ENCODE measurements at places on chromosomes 5 and 9.

- DNase-seq, result no peak
Observed at GRCh38 chr9:135328485-135329417, 150.8 kb upstream of the PPP1R26 start.

DNA sequence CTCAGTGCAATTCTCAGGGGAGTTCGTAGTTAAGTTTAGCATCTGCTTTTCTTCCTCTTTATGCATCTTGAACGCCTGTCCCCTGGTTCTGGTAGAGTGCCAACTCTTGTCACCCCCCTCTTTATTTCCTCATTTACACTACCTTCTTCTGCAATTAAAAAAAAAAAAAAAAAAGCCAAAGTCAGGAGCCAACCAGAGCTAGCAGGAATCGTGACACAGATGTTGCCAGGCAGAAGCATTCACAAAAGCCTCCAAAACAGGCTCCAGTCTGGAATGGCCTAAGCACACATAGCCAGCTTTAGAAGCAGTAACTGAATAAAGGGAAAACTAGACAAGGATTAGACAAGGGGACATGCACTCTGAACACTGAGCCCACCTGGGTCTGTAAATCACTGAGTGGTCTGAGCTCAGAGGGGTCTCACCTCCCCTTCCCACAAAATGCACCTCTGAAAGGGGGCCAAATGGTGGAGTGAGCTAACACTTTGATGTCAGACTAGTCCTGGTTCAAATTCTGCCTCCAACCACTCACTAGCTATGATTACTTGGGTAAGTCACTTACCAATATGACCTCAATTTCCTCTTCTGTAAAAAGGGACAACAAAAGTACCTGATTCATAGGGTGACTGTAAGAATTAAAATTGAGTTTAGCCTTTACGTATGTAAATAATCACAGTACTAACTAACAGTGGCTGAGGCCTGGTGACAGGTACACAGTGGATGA lies 2.0 kb downstream of the CD74 start:
- DNase-seq, result peak; percentile 85

DNA sequence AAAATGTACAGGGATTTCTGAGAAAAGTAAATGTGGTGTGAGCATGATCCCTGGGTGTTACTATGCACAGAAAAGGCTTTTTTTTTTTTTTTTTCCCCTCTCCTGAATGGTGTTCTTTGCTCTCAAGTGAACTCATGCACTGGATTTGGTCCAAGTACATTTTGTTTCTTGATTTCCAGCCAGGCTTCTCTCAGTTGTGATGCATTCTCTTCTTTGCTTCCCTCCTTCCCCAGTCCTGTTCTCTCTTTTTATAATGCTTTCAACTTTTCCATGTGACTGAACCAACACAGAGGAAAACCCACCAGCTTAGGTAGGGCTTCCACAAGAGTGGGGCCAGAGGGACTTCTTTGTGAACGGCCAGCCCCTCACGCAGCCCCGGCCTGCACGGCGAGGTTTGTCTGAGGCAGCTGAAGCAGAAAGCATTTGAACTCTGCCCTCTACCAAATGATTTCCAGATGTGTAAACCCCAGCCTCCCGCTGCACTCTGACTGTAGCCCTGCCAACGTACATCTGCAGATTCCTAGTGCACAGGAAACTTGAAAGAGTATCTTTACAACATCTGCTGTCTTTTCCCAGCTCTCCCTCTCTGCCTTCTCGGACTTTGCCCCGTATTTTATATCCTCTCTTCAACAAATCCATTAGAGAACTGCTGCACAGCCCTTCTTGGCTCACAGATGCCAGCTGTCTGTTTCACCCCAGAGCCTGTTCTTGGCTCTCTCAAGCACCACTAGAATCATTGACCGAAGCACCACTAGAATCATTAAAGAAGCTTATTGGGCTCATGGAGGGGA lies 71.8 kb upstream of the CD180 start:
- no peak for DNase-seq

- peak; percentile 50 for DNase-seq
Observed at GRCh38 chr5:135829681-135830383, 4.6 kb upstream of the SLC25A48 start.

GRCh38 chr5:138092301-138092700 lies 8.5 kb downstream of the WNT8A start:
- no peak for DNase-seq

GRCh38 chr9:137217276-137218211 lies 4.5 kb downstream of the RNF208 start:
- no peak for DNase-seq

DNA sequence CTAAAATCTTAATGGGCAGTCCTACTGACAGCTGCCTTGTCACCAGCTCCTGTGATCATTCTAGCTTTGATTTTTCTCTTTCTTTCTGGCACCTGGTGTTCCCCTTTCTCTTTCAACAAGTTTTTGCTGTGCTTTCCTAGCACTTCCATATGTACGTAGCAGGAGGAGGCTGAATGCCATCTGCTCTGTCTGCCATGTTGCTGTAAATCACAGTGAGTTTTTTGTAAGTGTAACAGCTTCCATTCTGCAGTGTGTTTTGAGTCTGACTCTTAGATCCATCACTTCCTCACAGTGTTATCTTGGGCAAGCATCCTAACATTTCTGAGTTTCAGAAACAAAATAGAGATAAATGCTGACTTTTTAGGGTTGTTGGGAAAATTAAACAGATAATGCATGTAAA lies 247.9 kb downstream of the DOCK8 start:
- no peak for DNase-seq

DNA sequence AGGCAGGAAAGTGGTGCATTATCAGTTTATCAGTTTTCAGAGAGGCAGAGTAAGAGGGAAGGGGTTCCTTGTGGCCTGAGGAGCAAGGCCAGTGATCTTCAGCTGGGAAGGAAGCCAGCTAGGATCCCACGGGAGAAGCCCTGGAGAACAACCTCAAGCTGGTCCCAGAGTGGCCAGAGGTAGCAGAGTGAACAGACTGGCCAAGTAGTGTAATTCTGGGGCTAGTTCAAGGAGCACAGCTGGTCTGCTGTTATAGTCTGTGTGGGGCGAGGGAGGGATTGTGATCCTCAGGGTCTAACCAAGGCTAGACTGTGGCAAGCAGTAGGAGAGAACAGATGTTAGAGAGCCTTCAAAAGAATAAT lies 164.6 kb downstream of the CARTPT start:
- DNase-seq, result no peak

DNA sequence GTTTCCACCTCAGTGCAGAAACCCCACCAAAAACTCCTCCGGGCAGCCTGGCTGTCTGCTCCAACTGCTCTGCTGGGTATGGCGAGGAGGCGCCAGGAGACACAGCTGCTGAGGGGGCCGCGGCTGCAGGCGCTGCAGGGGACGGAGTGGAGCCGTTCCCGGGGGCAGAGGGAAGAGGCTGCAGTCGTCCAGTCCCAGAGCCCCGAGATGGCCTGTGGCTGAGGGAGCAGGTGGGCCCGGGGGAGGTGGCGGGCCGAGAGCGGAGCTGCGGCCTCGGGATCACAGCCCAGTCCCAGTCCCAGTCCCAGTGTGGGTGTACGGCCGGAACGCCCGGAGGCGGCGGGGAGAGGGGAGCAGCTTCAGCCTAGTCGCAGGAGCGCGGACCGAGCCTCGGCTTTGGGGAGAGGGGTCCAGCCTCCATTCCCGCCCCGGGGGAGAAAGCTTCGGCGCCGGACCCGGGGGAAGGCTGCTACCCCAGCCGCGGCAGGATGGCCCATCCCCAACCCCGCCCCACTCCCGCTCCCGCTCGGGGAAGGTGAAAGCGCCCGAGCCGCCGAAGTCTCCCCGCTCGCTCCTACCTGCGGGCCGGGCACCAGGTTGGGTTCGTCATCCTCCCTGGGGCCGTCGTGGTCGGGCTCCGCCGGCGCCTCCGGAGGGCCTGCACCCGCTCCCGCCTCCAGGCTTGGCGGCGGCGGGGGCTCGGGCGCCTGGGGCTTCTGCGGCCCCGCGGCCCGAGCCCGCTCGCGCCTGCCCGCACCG lies 513 bp downstream of the FAM193B start:
- peak; percentile 60 for DNase-seq

DNA sequence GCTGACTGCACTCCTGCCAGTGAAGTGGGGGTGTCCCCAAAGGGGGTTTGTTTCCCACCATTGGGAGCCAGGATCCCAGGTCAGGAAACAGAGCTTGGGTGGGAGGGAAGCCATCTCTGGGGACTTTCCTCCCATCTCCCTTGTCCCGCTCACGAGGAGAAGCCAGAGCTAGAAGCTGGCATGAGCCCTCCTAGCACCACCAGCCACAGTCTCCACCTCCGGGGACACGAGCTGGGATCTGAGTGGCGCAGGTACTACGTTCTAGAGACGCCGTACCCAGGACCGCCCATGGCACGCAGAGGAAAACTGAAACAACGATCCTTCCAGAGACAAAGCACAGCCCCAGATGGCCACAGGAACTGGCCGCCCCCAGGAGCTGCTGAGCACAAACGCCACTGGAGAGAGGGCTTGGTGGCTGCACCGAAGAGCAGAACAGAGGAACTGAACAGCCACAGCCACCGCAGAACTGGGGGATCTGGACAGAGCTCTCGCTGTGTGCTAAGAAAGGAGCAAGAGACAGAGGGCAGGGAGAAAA lies 29.8 kb downstream of the ADAMTS2 start:
- DNase-seq, result no peak

GRCh38 chr5:118793652-118794051 lies 194.7 kb downstream of the DTWD2 start:
- DNase-seq, result no peak

DNA sequence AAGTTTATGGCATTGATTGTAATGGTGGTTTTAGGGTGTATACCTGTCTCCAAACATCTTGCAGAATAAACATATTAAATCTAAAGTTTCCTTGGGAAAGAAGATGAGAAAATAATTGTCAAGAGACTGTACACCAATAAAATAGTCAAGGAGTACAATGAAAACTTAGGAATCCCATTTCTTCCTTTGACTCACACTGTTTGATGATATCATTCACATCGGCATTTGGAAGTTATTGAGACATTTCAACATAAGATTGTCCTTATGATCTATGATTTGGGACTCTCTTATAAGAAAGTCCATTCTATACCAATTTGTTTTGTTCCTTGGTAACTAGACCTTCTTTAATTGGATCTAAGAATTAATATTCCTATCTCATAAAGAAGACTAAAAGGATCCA lies 482.7 kb downstream of the RAB3C start:
- no peak for DNase-seq

- DNase-seq, result no peak
Observed at GRCh38 chr5:77176429-77176828, 34.1 kb upstream of the PDE8B start.

DNA sequence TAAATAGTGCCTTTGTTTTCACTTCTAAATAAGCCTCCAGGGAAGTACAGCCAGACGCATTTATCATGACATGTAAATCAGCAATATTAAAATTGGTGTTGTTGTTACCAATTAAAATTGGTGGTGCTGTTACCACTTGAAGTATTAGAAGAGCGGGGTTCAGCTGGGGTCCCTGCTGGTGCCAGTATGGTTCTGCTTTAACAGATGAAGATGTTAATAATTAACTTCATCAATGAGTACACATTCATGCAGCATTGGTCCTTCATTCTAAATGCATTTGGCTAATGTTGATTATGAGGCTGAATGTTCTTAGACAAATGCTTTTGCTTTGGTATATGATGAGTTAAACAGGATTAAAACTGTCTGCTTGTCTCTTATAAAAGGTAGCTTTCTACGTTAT lies 67.6 kb upstream of the TMC1 start:
- no peak for DNase-seq

DNA sequence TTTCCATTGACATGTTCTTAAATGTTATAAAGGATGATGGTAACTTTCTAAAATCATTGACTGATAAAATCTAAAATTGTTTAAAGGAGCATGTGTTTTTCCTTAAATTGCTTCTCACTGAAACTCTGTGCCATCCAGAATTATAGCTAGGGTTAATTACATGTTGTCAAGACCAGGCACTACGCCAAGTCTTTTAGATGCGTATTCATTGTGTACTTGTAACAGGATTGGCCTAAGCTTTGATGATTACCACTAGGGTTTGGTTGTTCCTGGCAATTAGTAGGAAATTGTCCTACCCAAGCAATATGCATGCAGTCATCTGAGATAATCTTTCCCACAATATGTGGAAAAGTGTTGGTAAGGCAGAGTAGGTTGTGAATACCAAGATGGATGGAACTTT lies 43.8 kb downstream of the PRKACG start:
- DNase-seq, result no peak

GRCh38 chr9:132547436-132547835 lies 35.0 kb upstream of the BARHL1 start:
- DNase-seq, result no peak

DNA sequence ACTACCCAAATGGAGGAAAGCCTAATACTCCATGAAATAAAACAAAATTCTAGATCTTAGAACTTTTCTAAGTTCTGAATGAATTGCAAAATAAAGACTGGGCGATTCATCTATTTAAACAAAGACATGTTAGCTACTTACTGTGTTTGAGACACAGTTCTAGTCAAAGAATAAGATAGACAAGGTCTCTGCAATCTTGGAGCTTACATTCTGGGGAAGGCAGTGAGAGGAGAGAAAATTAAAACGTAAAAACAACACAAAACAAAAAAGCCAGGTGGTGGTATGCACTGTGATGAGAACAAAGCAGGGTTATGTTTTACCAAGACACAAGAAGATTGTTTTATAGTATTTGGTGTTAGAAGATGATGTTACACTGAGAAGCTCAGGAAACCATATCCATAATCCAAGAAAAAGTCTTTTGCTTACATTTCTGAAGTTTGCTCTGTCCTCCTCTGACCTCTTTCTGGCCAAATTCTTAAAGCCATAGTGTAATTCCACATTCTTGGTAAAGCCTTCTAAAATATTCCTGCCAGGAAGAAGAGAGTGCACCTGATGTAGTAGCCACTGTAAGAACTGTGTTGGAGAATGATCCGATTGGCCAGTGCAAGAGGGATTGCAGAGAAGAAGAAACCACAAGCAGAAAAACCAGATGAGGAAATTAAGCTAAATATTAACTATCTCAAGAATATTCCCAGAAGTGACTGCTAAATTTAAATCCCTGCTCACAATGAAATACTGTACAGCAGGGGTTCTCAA lies 218.4 kb downstream of the PCSK1 start:
- DNase-seq, result no peak

DNA sequence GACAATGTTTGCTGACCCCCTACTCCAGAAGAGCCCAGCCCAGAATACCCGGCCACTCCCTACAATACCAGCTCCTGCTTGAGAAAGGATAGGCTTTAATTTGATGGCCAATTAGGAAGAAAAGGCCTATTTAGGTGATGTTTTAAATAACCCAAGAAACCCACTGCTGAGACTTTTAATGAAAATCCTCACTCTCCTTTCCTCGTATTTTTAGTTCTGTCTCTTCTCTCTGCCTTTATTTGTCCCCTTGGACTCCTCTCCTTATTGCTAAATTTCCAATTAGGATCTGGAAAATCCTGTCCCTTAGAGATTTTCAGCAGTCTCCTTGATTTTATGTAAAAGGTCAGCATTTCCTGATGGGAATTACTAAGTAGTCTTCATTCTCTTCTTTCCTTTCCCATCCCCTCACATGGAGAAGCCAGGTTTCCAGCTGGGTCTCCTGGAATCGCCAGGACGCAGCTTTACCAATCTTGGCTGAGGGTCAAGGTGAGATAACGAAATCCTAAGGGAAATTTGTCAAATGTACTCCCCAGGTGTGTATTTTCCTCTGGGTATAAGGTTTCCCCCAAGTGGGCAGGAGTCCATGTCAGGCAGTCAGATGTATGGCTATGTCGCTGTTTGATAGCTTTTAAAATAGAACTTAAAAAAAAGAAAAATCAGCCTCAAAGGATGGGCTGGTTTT lies 11.7 kb downstream of the STC2 start:
- DNase-seq, result no peak

Data from germinal center (tissue), 1 donor.